Stimulated activated CD4-positive, alpha-beta T cell treated with anti-CD3 and anti-CD28 coated beads, Interleukin-4, amount 100 ng/mL, for 1 hour (primary cell): ENCODE measurements at places on chromosomes 2 and 18.

DNA sequence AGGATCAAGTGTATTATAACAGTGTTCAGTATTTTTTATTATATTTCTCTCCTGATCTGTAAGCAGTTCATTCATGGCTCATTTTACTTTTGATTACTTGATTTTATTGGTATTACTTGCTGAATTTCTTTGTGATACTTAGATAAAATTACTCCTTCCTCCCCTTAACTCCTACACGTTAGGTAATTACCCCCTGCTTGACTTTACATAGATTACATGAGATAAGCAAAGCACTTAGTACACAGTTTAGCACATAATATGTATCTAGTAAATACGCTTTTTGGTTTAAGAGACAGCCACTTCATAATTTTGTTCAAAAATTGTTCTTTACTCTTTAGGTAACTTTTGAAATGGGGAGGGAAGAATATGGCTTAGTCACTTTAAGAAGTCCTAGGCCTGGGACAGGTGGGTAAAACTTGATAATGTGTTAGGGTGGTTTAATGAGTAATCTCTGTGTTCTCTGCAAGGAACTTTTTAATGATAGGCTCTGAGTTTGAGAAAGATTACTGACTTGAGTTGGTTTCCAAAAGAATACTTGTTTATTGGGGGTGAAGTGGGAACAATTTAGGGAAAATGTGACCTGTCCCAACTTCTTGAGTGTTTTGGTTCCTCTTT lies 80.9 kb downstream of the NCOA1 start:
- DNase-seq = no peak

DNA sequence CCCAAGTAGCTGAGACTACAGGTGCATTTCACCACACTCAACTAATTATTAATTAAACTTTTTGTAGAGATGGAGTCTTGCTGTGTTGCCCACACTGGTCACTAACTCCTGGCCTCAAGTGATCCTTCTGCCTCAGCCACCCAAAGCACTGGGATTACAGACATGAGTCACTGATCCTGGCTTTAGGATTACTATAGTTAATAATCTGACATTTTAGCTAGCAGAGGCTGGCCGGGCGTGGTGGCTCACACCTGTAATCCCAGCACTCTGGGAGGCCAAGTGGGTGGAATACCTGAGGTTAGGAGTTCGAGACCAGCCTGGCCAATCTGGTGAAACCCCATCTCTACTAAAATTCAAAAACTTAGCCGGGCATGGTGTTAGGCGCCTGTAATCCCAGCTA lies 39.5 kb downstream of the USP34 start:
- DNase-seq = no peak

GRCh38 chr18:36772241-36772723 lies 56.5 kb downstream of the TPGS2 start:
- DNase-seq = no peak

DNA sequence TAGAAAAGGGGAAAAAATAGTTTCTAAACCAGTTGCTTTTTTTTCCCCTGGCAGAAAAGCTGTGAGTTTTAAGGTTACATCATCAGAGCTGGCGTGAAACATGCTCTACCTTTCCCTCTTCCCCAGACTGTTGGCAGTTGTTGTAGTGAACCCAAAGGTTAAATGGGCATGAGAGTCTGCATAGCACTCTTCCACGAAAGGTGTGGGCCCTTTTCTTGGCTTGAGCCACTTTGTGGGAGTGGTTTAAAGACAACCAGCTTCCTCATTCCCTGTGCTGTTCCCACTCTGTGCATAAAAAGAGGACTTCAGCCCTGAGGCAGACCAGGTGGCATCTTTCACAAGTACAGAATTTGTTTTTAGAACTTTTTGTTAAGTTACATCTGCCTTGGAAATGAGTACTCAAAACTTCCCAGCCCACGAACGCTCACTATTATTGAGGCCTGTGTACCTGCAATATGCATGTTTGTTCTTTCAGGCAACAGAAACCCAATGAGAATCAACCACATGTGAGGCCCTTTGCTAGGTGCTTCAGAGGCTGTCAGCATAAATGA lies 243.8 kb downstream of the BABAM2 start:
- DNase-seq = no peak

GRCh38 chr2:48380989-48381625 lies 148.8 kb upstream of the STON1 start:
- no peak for DNase-seq

DNA sequence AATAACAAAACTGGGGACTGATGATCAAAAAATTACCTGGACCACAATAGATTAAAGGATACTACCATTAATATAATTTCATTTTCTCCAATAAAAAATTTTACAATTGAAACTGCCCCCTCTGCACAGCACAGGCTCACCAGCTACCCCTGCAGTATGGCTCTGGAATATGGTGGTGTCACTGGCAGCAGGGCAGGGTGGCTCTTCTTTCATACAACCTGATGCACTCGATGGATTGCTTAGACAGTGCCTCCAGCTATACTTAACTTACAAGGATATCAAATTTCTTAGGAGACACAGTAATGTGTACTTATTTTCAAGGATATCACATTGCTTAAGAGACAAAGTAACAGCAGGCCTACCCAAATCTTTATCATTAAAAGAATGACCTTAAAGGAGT lies 124.0 kb downstream of the PRELID3A start:
- DNase-seq = no peak

- DNase-seq = no peak
Observed at GRCh38 chr2:88351249-88351601, 101.3 kb downstream of the FOXI3 start.

- no peak for DNase-seq
Observed at GRCh38 chr2:210654091-210654490, 97.7 kb downstream of the CPS1 start.

DNA sequence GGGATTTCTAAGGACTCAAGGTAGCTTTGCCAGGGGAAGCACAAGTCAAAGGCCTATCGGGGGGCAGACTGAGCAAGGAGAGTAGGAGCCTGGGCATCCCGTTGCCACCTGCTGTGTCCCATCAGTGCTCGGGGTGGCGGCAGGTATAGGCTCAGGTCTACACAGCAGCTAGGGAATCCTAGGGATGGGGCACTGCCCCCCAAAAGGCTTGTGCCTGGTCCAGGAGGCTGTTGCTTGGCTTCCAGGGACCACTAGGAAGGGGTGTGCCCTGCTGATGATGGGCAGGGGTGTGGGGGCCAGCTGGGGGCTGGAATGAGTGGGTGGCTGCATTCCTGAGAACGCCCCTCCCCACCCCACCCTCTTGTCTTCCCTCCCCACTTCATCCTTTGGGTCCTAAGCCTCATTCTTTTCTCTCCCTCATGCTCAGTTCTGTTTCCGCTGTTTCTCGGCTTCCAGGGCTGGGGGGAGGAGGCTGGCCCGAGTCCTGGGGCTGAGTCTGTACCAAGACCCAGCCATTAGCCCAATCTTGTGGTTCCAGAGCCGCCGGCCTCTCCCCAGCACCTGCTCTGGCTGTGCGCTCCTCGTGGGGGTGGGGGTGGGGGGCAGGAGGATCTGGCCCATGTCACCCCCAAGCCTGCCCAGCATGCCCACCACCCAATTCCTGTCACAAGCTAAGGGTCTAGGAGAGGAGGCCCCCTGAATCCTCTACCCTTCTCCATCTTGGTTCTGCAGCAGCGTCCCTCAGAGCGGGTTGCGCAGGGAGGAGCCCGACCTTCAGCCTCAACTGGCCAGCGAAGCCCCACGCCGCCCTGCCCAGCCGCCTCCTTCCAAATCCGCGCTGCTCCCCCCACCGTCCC lies 12.8 kb downstream of the SPEG start:
- no peak for DNase-seq

DNA sequence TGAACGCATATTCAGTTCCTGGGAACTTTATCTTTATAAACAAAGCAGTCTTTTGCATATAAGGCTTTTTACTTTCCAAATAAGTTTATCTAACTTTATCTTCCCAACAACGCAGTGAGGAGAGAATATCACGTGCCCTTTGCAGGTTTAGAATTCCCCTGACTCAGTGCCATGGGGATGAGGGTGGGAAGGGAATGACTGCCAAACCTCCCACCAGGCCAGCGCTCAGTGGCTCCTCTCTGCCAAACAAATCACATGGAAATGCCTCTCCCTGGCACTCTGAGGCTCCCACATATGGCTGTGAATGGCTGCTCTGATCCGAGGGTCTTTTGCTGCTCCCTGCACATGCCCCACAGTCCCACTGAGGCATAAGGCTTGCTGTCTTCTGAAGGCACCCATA lies 158.3 kb downstream of the DNAH6 start:
- no peak for DNase-seq

GRCh38 chr18:62183578-62184195 lies 3.2 kb downstream of the PIGN start:
- peak; percentile 5 for DNase-seq

GRCh38 chr2:223104336-223105132 lies 52.5 kb downstream of the KCNE4 start:
- no peak for DNase-seq

DNA sequence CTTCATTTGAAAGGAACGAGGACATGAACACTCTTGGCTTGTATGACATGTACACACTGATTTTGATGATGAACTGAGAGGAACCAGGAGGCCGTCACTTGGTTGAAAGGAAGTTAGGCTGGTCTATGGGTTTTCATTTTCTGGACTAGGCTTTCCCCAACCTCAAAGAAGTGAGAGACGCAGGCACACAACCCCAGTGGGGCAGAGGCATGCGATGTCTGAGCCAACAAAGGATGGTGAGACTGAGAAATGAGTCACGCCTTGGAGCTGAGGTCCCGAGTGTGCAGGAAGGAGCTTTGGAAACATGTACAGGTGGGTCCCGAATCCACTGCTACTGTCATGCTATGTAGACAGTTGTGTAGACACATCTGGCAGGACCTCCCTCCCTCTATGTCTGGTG lies 24.1 kb downstream of the SIGLEC15 start:
- no peak for DNase-seq

- no peak for DNase-seq
Observed at GRCh38 chr2:182606728-182607681, 109.1 kb upstream of the DNAJC10 start.

DNA sequence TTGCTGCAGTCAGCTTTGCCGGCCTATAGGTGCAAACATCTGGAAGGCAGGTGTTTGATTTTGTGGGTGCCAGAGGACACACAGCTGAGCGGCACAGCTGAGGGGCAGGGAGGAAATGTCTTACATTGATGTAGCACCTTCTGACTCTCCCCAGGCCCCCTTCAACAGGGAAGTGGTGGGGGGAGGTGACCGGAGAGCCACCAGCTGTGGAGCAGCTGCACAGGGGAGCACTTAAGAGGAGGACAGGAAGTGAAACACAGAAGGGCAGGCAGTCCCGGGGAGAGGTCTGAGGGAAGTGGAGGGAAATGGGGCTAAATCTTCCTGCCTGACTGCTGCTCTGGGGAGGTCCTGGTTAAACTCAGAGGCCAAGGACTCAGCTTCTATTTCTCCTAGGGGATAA lies 409.1 kb downstream of the TNS1 start:
- no peak for DNase-seq

- no peak for DNase-seq
Observed at GRCh38 chr2:60306267-60306861, 247.1 kb downstream of the BCL11A start.
